ENCODE measurements at places on chromosomes 16 and 17.
A peak's percentile ranks its signal among the peaks of the same experiment; 100 is the strongest.

GRCh38 chr17:30230596-30231125 is 4.8 kb downstream of the SLC6A4 start:
- DNase-seq: no peak

DNA sequence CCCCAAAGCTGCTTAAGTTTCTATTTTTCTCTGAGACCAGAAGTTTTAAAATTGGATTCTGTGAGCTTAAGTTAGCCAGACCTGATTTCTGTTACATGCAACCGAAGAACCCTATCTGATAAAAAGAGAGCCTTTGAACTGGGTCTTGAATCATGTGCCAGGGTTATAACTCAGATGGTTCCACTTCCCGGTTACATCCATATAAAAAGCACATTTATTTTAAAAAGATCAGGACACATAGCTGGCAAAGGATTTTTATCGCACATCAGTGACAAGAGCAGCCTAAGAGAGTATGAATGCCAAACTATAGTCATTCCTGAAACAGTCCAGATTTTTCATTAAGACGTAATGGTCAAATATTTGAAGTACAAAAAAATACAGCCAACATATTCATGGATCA is 32.5 kb upstream of the CLEC3A start:
- DNase-seq: no peak

- no peak for DNase-seq
Measured at GRCh38 chr17:75914643-75915267, 10.1 kb upstream of the MRPL38 start.

DNA sequence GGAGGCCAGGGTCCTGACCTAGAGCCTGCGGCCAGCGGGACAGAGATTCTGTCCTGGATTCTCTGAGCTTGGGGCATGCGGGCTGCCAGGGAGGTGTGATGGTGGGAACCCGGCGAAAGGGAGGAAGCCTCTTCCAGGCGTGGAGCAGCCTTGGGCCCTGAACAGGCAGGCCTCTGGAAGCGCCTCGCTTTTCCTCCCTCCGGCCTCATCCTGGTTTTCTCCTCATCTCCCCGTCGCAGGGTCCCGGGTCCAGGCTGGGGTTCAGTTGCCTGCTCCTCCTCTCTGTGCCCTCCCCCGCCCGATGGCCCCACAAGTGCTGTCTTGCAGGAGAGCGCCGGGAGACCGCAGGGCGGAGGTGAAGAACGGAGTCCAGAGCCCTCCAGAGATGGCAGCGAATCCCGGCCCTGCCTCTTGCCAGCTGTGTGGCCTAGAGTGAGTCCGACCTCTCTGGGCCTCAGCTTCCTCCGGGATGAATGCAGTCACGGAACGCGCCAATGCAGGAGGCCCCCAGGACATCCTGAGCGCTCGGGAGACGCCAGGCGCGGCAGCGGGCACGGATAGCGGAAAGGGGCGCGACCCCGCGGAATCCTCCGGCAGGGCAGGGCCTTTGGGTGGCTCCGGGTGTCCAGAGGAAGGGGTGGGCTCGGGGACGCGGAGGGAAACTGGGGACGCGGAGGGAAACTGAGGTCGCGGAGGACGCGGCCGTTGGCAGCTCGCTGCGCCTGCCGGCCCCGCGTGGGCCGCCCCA is 553 bp upstream of the RAB11FIP4 start:
- no peak for DNase-seq

- DNase-seq: no peak
Measured at GRCh38 chr16:84058211-84058610, 15.6 kb upstream of the SLC38A8 start.

GRCh38 chr16:35296962-35297653 is 1837.7 kb downstream of the TP53TG3F start:
- DNase-seq: no peak

GRCh38 chr16:19128454-19129200 is 14.9 kb downstream of the ITPRIPL2 start:
- no peak for DNase-seq

GRCh38 chr17:7016886-7017826 is 4.7 kb downstream of the RNASEK start:
- DNase-seq: no peak

DNA sequence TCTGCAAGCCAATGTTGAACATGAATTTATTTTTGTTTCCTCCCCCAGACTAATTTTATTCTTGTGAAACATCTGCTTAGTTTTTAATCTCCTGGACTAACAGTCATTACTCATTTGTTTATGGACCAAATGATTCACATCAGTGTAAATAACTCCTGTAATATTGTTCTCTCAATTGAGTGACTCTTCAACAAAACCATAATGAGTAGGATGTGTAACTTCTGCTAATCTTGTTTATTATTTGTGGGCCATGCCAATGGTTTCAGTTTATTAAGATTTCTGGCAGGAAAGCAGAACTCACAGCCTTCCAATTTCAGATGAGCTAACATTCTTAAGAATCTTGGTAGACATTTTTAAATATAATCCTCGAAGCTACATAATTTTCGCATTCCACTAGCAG is 1216.3 kb upstream of the GOT2 start:
- DNase-seq: no peak

- peak; percentile 9 for DNase-seq
Measured at GRCh38 chr16:14186795-14187221, 115.7 kb downstream of the MRTFB start.

DNA sequence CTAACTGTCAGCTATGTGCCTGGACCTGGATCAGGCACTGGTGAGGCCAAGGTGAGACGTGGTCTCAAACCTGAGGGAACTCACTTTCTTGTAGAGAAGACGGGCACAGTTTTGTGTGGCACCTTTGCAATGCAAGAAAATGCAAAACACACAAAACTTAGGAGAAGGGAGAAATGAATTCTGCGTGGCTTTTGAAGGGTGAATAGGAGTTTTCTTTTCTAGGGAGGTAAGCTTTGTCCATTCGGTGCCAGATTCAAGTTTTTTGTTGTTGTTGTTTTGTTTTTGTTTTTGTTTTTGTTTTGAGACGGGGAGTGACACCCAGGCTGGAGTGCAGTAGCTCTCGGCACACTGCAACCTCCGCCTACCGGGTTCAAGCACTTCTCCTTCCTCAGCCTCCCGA is 1.4 kb downstream of the TOM1L1 start:
- DNase-seq: no peak

DNA sequence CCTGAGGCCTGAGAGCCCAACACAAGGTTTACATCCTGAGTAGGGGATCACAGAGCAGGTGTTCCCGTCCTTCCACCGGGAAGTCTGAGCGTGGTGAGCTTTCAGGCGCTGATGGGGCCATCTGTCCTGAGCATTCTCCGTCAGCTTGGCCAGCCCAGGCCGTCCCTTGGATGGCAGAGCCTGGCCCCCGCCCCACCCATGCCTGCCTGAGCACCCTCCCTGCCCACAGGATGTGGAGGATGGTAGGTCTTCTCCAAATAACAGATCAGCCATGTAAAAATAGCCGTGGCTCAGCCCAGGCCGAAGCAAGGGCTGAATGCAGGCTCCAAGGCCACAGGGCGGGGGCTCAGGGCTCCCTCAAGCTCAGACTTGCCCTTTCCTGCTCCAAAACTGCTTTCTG is 20.2 kb downstream of the SPNS2 start:
- no peak for DNase-seq

GRCh38 chr17:39660397-39661385 is 4.5 kb upstream of the TCAP start:
- no peak for DNase-seq

GRCh38 chr17:66602659-66603384 is 232.1 kb upstream of the CACNG5 start:
- no peak for DNase-seq

GRCh38 chr16:30951750-30952149 is 2.9 kb downstream of the ORAI3 start:
- no peak for DNase-seq

GRCh38 chr17:68431661-68432071 is 25.6 kb downstream of the WIPI1 start:
- DNase-seq: no peak

DNA sequence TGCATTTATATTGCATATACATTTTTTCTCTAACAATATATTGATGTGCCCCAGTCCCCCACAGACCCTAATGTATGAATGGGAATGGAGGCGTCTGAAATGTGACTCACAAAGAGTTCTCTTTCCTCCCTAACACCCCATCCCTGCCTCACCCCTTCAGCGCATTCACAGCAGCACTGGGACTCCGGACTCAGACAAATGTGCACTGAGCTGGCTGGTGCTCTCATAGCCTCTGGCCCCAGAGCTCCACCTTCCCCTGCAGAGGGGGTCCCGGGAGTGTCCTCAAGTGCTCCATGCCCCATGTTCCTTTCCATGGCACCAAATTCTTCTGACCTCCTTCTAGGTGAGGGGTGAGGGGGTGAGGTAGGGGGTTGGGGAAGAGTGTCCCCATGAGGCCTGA is 20.6 kb downstream of the NPTX1 start:
- DNase-seq: no peak

DNA sequence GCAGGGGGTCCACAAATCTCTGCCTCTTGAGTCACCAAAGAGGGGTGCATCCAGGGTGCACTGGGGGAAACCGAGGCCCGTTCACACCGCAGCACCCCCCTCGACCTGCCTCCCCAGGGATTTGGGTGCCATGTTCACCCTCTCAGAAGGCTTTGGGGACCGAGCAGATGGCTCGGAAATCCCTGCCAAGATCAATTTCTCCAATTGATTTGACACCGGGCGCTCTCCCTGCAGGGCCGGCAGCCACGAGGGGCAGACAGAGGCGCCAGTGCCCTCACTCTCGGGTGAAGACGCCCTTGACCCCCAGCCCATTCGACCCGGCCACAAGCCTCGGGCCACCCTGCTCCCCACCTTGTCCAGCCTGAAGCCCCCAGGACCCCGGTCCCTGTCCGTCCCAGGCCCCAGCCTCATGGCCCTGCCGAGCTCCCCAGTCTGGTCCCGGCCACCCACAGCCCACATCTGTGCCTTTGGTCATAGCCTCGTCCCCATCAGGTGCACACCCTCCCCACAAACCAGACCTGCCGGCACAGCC is 9.3 kb downstream of the SSTR5 start:
- DNase-seq: no peak

DNA sequence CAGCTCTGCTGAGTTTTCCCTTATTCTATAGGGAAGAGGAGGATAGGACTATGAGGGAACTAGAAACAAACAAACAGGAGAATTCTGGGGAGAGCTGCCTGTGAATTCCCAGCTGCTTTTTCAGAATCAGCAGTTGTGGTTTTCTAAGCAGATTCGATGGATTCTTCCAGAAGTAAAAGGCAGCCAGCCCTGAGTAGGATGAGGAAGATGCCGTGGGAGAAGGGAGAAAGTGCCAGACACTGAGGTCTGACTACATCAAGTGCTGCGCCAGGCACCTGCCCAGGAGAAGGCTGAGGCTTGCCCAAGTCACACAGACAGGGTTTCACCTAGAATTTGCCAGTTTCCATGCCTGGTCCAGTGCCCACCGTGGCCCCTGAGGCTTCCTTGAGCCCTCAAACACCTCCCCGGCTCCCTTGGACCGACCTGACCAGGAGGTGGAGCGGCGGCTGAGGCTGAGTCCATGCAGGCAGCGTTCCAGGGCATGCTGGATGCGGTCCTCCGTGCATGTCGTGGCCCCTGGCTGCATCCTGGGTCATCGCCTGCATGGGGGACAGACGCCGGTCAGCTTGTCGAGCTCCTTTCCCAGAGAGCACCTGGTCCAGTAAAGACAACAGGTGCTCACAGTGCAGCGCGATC is 43.6 kb upstream of the PIK3R6 start:
- no peak for DNase-seq

DNA sequence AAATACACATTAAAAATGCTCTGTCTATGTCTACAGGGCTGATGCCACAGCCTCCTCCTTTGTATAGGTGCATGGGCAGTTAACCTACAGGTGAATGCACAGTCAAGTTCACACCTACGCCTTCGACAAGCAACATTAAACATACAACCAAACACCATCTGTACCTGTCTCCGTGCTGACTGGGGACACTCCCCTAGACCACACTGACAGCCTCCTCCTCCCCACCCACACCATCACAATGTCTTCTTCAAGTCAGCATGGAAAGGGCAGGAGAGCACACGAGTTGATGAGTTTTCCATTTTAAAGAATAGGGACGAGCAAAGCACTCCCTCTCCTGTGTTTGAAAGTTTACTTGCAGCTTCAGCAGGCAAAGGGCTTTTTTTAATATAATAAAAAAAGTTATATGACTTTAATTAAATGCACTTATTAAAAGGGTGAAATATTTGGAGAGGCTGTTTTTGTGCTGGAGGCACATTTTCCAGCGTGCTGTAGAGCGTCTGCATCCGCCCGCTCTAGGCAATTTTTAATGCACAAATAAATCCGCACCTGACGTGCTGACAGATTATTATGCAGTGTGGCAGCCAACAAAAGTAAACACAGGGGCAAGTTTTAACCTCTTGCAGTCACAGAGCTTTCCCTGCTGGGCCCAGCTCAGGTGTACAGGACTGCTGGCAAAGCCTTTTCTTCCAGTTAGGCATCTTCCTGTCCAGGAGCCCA is 367.9 kb downstream of the SOX9 start:
- DNase-seq: no peak

- DNase-seq: no peak
Measured at GRCh38 chr16:23986455-23986854, 150.7 kb downstream of the PRKCB start.

GRCh38 chr16:7839568-7839967 is 506.9 kb downstream of the RBFOX1 start:
- DNase-seq: no peak

DNA sequence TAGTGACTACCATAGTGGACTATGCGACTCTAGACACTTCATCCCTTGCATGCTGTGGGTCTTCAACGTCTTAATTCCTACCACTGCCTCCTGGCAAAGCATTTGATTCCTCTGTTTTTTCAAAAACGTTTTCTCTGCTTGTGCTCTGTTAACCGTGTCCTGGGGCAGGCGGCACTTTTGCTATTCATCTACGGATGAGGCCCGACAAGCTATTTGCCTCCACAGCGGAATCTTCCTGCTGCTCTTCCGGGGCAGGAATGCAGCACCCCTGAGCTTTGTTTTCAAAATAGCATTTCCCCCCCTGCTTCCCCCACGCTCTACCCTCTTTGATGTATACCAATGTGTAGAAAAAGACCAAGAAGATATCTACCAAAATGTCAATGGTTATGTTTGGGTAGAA is 39.8 kb upstream of the METTL16 start:
- no peak for DNase-seq

DNA sequence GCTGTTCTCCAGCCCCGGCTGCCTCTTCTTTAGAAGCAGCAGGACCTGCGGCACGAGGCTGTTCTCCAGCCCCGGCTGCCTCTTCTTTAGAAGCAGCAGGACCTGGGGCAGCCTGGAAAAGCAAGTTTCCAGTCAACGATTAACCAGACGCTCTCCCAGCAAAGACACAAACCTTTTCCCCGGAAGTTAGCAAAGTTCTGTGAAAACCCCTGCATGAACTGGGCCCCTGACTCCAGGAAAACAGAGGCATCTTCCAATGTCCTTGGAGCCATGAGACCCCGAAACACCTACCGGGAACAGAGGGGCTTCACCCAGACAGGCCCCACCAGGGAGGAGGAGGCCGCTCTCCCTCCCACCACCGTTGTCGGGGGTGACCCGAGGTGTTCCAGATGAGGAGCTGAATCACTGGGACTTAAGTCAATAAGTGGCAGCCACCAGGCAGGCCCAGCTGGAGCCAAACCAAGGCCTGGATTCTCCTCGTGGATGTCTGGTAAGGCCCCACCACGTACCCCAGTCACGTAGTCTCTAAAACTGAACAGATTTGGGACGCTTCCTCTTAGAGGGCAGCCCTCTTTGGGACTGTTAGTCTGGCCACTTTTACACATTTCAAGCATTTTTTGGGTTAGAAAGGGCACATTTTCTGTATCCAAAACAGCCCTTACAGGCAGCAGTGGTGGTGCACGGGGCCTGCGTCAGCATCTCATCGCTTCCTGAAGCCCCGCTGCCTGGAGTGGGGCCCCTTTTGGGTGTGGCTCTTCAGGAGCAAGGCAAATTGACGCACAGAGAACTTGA is at the start of gene RPH3AL:
TSS of gene RPH3AL (minus strand) at position 387 of the 792 bp plus-strand sequence. CDS start 25,264 bp downstream, outside the sequence.
- DNase-seq: peak; percentile 42

- DNase-seq: no peak
Measured at GRCh38 chr17:35338230-35338629, 35.2 kb downstream of the SLFN11 start.

GRCh38 chr17:45240905-45241327 is 19.2 kb downstream of the FMNL1 start:
- DNase-seq: no peak
